ENCODE measurements at places on chromosomes 2 and 18.

GRCh38 chr2:215356948-215357461 lies 45.1 kb downstream of the ATIC start:
- H3K36me3 ChIP-seq = 0 out of 2 replicates have a peak, but pooled peaks cover 3% of the 10 kb centered on the region
- H3K27me3 ChIP-seq = no peaks in the 10 kb centered on the region
- no peaks in the 10 kb centered on the region for H3K4me1 ChIP-seq
- H3K4me3 ChIP-seq = no peak overlapping the region
- no peak for DNase-seq

DNA sequence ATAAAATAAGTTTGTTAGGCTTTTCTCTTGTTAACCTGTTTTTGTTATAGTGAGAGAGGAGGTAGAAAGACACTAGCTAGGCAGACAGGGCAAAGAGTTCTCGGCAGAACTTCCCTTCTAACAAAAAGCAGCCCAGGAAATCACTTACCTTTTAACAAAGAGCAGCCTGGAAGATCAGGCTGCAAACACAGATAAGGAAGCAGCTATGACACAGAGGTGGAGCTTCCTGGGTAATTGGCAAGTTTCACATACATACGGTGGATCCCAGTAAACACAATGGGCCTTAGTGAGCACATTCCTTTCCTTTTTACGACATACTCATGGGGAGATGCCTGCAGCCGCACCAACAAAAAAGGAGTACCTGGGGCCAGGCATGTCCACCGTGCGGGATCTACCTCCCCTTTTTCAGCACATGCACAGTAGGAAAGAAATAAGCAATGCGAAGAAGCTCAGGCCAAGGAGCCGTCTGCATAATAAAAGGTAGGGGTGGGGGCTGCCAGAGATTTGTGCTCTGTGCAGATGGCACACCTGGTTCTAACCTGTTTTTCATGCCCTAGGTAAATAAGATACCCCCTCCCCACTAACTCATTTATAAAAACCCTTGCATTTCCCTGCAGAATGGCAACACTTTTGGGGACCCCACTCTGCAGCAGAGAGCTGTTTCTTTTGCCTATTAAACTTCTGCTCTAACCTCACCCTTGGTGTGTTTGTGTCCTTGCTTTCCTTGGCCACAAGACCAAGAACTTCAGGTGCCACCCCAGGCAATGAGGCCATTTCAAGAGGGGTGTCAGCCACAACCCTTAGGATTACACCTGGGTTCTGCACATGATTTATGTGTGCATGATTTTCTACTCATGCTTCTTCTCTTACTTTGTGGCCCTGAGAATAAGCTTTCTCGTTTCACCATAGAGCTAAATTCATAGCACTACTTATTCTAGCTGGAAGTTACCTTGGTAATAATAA lies 26.5 kb downstream of the MDH1 start:
- peak overlapping the region; percentile 95 for H3K27ac ChIP-seq
- no peak for DNase-seq
- H3K36me3 ChIP-seq = no peaks in the 10 kb centered on the region
- peaks cover 6% of the 10 kb centered on the region for H3K4me1 ChIP-seq

DNA sequence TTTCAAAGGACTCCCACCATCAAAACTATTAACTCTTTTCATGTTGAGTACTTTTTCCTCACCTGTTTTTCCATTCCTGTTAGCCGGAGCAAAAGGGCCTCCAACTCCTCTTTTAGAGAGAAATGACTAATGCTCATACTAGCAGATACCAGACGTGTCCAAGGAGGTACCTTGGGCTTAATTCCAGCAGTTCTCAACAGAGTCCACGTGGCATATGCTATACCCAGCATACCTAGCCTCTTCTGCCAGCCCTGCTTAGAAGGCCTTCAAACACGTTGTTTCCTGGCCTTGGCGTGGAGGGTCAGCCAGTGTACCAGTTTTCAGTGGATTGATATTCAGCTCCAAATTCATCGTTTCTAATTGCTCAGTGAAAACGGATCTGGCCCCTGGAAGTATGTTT lies 123.9 kb downstream of the MGAT5 start:
- H3K4me3 ChIP-seq = no peak overlapping the region
- no peaks in the 10 kb centered on the region for H3K4me1 ChIP-seq
- H3K27ac ChIP-seq = no peak overlapping the region

DNA sequence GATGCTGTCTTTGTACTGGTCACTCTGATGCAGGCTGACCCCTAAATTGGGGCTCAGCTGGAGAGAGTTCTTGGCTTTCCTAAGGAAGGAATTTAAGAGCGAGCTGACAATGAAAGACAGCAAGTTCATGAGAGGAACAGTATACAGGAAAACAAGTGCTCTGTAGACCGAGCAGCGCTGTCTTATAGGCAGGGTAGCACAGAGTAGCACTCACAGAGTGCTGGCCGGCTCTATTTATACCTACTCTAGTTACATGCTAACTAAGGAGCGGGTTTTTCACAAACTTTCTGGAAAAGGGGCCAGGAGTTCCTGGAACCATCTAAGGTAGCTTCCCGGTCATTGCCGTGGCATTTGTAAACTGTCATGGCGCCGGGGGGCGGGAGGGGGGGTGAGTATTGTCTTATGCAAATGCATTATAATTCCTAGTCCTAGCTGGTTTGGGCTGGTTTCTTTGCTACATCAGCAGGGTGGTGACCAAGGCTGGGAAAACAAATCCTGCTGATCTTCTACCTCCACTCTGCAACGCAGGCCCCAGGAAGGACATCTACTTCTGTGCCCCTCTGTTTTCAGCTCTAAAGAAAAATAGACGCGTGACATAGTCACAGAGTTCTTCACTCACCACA lies 31.6 kb upstream of the MAP3K20 start:
- no peak for DNase-seq
- H3K36me3 ChIP-seq = no peaks in the 10 kb centered on the region
- H3K4me1 ChIP-seq = no peaks in the 10 kb centered on the region
- H3K27ac ChIP-seq = no peak overlapping the region
- H3K27me3 ChIP-seq = no peaks in the 10 kb centered on the region
- no peak overlapping the region for H3K4me3 ChIP-seq

- H3K27me3 ChIP-seq = no peaks in the 10 kb centered on the region
- H3K4me1 ChIP-seq = no peaks in the 10 kb centered on the region
- H3K27ac ChIP-seq = no peak overlapping the region
Measured at GRCh38 chr2:121309801-121310200, 24.8 kb upstream of the TFCP2L1 start.

DNA sequence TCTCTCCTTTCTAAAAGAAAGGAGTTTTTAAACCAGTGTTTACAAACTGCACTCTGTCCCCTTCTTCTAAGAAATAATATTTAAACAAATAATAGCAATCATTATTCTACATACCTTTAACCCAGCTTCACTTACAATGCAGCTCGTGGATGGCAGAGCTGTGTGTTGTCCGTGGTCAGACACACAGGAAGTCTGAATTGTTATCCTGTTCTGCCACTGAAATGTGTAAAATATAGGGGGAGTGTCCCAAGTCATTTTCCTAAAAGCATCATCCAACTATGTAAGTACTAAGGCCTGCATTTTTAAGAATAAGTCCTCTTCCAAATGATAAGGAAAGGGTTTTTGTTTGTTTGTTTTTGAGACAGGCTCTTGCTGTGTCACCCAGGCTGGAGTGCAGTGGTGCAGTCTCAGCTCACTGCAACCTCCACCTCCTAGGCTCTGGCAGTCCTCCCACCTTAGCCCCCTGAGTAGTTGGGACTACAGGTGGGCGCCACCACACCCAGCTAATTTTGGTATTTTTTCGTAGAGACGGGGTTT lies 2.7 kb upstream of the PPP4R1 start:
- H3K36me3 ChIP-seq = no peaks in the 10 kb centered on the region
- H3K27ac ChIP-seq = no peak overlapping the region
- no peak for DNase-seq
- H3K4me1 ChIP-seq = peaks cover 2% of the 10 kb centered on the region
- H3K27me3 ChIP-seq = no peaks in the 10 kb centered on the region
- H3K4me3 ChIP-seq = no peak overlapping the region

GRCh38 chr18:40088130-40088529 lies 1866.9 kb upstream of the PIK3C3 start:
- no peak for DNase-seq
- no peaks in the 10 kb centered on the region for H3K4me1 ChIP-seq
- no peak overlapping the region for H3K27ac ChIP-seq
- no peaks in the 10 kb centered on the region for H3K36me3 ChIP-seq

GRCh38 chr18:4847056-4847455 lies 350.0 kb downstream of the AKAIN1 start:
- H3K36me3 ChIP-seq = no peaks in the 10 kb centered on the region
- H3K27ac ChIP-seq = no peak overlapping the region
- DNase-seq = no peak
- no peaks in the 10 kb centered on the region for H3K4me1 ChIP-seq

DNA sequence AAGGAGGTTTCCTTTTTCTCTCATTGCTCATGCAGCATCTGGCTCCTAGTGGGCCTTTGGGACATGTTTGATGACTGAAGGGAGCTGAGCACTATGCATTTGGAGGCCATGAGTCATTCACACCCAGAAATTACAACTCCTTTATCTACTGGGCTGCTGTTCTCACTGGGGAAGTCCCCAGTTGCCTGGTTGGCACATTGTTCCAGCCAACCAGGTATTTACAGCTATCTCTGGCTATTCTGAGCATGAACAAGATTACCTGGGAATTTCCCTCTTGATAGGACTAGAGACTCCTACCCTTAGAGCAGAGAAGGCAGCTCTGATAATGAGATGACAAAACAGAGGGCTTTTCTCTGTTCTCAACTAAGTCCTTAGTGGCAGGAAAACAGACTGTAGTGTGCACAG lies 206.5 kb downstream of the SETBP1 start:
- H3K27me3 ChIP-seq = no peaks in the 10 kb centered on the region
- H3K4me1 ChIP-seq = no peaks in the 10 kb centered on the region
- H3K36me3 ChIP-seq = no peaks in the 10 kb centered on the region
- H3K4me3 ChIP-seq = no peak overlapping the region
- no peak overlapping the region for H3K27ac ChIP-seq
- no peak for DNase-seq

GRCh38 chr2:218981881-218982585 lies 3.0 kb downstream of the FEV start:
- peaks cover 65% of the 10 kb centered on the region for H3K27me3 ChIP-seq
- H3K27ac ChIP-seq = no peak overlapping the region
- no peak for DNase-seq

DNA sequence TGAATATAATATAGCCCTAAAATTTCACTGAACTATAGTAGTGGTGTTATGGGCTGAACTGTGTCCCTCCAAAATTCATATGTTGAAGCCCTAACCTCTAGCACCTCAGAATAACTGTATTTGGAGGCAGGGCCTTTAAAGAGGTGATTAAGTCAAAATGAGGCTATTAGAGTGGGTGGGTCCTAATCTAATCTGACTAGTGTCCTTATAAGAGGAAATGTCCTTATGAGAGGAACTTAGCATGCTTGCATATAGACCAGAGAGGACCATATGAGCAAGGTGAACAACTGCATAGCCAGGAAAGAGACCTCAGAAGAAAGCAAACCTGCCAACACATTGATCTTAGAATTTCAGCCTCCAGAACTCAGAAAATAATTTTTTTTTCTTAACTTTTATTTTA lies 238.4 kb downstream of the ZEB2 start:
- no peaks in the 10 kb centered on the region for H3K27me3 ChIP-seq
- no peaks in the 10 kb centered on the region for H3K4me1 ChIP-seq
- no peaks in the 10 kb centered on the region for H3K36me3 ChIP-seq
- no peak overlapping the region for H3K4me3 ChIP-seq
- no peak for DNase-seq

DNA sequence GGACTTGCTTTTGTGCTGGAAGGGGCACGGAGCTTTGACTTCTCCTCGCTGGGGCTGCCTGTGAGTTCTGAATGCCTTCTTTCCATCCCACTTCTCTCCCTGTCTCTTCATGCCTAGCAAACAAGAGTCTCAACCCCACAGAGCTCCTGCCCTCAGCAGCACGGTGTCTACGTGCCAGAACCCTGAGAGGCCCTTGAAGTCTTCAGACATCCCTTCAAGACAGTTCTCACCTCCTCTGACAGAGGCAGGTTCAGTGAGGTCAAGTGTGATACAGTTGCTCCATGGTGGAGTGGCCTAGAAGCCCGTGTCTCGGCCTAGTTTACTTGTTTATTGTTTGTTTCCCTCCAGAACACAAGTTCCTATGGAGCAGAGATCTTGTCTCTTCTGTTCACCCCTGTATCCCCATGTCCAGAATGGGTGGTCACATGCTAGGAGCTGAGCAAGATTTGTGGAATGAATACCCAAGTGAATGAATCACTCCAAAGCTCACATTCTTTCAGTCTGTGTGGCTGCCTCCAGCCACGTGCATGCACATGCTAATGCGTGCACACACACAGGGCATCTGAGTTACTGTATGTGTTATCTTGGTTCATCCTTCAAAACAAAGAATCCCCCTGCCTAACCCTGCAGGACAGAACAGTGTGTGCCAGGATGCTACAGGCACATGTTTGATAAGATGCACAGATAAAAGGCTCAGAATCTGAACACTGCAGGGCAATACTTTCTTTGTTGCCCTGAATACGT lies 391.6 kb downstream of the NBAS start:
- H3K4me3 ChIP-seq = no peak overlapping the region
- no peak for DNase-seq
- H3K27me3 ChIP-seq = no peaks in the 10 kb centered on the region
- no peaks in the 10 kb centered on the region for H3K4me1 ChIP-seq
- no peaks in the 10 kb centered on the region for H3K36me3 ChIP-seq
- no peak overlapping the region for H3K27ac ChIP-seq

DNA sequence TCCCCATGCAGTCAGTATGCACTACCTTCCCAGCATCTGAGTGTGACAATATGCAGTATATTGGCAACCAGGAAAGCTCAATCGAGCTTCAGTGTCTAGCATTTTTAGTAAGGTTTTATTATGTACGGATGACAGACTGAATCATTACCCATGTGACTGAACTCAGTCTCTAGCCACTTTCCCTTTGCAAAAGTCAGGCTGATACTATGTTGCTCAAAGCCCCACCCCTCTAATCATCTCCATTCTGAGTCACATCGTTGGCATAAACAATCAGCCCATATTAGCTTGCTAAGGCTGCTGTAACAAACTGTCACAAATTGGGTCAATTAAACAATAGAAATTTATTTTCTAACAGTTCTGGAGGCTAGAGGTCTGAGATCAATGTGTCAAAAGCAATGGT lies 25.8 kb upstream of the SRD5A2 start:
- no peaks in the 10 kb centered on the region for H3K27me3 ChIP-seq
- H3K27ac ChIP-seq = no peak overlapping the region
- H3K36me3 ChIP-seq = no peaks in the 10 kb centered on the region
- H3K4me3 ChIP-seq = no peak overlapping the region
- H3K4me1 ChIP-seq = no peaks in the 10 kb centered on the region

GRCh38 chr18:46574000-46574742 lies 82.8 kb downstream of the LOXHD1 start:
- no peak overlapping the region for H3K4me3 ChIP-seq
- DNase-seq = no peak
- H3K27ac ChIP-seq = no peak overlapping the region
- no peaks in the 10 kb centered on the region for H3K27me3 ChIP-seq
- H3K4me1 ChIP-seq = no peaks in the 10 kb centered on the region

DNA sequence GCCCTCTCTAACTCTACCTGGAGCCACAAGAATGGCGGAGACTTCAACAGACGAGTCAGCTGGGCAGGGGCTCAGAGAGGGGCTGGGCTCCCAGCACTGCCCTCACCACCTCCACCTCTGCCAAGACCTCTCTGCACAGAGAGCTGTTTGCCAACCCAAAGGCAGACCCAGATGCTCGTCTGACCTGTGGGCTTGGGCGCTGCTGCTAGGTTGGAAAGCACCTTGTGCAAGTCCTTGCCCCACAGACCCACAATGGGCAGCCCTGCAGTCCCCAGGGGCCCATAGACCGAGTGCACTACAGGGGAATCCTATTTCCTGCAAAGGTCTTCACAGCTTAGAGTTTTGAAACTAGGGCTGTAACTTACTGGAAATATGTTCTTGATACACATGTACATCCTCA lies 13.3 kb downstream of the ACKR3 start:
- H3K4me1 ChIP-seq = peaks cover 4% of the 10 kb centered on the region
- H3K27me3 ChIP-seq = no peaks in the 10 kb centered on the region
- peaks cover 5% of the 10 kb centered on the region for H3K36me3 ChIP-seq
- DNase-seq = no peak
- no peak overlapping the region for H3K4me3 ChIP-seq

All from iPS DF 6.9 (cell line).